Stimulated activated CD4-positive, alpha-beta T cell treated with anti-CD3 and anti-CD28 coated beads, Interleukin-1b, Interleukin-23, amount 100 ng/mL, for 48 hours (primary cell): ENCODE measurements at places on chromosomes 5 and 9.
A peak's percentile ranks its signal among the peaks of the same experiment; 100 is the strongest.

- no peak for DNase-seq
Observed at GRCh38 chr5:76445830-76446229, 42.7 kb downstream of the IQGAP2 start.

- DNase-seq: no peak
Observed at GRCh38 chr5:57307516-57307915, 133.7 kb downstream of the GPBP1 start.

- DNase-seq: peak; percentile 76
Observed at GRCh38 chr5:133423618-133424282, 188.6 kb downstream of the FSTL4 start.

DNA sequence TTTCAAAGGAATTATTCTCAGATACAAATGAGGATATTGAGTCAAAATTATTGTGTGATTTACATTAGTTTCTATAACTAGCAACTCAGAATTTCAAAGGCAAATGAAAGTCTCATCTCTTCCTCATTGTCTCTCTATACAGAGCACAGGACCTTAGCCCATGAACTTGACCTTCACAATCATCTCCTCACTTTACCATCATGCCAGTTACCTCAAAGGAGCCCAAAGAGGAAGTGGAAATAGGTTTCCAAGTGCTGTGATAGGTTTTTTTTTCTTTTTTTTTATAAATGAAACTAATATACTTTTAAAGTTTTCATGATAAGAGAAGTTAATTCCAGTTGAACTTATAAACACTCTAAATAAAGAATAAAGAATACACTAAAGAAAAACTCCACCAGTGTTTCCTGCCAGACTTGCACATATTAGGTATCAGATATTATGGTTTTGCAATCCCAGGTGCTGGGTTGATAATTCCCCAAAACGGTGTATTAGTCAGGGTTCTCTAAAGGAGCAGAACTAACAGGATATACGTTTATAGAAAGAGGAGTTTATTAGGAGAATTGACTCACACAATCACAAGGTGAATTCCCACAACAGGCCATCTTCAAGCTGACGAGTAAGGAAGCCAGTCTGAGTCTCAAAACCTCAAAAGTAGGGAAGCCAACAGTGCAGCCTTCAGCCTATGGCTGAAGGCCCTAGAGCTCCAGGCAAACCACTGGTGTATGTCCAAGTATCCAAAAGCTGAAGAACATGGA lies 50.1 kb upstream of the ADAMTS16 start:
- no peak for DNase-seq

GRCh38 chr9:34651321-34651720 lies 664 bp upstream of the IL11RA start:
- DNase-seq: no peak
